ENCODE measurements at places on chromosomes 1 and 21.

GRCh38 chr1:21815724-21816321 lies 3.8 kb downstream of the LDLRAD2 start:
- DNase-seq = no peak

DNA sequence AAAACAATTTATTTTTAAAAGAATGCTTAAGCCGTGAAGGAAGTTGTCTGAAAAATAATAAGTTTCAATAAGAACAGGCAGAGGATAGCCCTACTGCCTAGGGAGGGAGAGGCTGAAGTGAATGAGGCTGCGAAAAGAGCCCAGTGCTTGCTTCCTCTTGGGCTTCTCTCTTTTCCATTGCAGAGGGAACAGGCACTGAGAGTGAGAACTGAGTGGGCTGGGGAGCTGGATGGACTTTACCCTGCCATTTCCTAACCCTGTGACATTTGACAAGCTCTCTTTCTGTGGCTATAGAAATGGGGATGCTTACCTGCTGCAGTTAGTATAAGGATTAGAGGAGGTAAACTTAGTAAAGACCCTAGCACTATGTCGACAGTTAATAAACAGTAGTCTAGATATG lies 30.0 kb downstream of the TENT5C start:
- no peak for DNase-seq

- no peak for DNase-seq
Observed at GRCh38 chr21:18722193-18722592, 318.6 kb upstream of the TMPRSS15 start.

- DNase-seq = no peak
Observed at GRCh38 chr1:46197560-46197963, 672 bp downstream of the POMGNT1 start.

GRCh38 chr1:2555634-2556276 lies 416 bp upstream of the TNFRSF14 start:
- no peak for DNase-seq

GRCh38 chr21:33314111-33314510 lies 10.7 kb upstream of the IFNAR1 start:
- DNase-seq = no peak

- DNase-seq = no peak
Observed at GRCh38 chr1:117638759-117639158, 32.9 kb downstream of the TENT5C start.

DNA sequence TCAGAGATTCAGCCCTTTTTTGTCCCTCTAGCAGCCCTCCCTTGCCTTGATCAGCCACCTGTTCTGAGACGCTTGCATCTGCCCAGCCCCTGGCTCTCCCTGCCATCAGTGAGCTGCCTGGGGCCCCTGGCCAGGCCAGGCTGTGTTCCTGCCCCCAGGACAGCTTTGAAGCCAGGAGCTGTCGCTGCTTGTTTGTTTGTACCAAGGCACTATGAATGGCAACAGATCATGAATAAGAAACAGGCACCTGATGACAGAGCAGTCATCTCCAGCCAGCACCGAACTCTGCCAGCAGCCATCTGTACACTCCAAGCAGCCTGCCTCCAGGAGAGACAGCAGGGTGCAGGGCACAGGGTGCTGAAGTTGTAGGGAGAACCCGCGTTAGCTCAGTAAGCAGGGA lies 8.1 kb upstream of the VWA5B1 start:
- DNase-seq = no peak

DNA sequence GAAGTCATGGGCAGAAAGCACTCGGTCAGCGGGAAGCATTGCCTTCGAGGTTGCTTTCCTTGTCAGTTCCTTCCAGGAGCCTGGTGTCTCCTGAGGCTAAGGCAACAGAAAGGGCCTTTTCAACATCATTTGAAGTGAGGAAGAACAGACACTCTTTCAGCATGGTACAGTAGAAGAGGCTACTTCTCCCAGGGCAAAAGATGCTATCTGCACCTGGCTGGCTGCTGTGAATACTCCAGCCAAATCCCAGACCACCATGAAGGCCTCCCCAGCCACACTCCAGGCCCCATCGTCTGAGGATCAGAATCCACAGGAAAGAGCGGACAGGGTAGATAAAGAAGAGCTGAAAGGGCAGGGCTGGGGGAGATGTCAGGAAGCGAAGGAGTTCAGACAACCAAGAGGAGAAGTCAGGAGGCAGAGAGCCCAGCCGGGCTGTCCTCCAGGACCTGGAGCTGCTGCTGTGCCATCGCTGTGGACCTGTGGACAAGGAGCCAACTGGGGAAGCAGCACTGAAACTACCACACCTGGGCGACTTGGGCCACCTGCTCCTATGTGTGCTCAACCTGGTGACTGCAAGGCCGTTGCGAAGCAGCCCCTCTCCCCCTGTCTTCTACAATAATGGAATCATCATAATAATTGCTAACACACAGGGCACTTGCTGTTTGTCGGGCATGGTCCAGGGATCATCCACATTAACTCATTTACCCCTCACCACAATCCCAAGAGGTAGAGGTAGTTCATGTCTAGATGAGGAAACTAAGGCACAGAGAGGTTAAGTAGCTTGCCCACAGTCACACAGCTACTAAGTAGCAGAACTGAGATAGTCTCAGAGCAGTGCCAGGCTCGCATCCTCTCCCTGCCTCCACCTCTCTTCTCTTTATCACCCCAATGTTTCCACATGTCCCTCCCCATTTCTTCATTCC lies 88.0 kb upstream of the ZBTB40 start:
- DNase-seq = no peak

GRCh38 chr1:180150982-180151381 lies 3.7 kb upstream of the QSOX1 start:
- DNase-seq = no peak

GRCh38 chr21:42067531-42068255 lies 3.4 kb upstream of the UMODL1 start:
- no peak for DNase-seq

- no peak for DNase-seq
Observed at GRCh38 chr1:87167848-87168525, 160.7 kb upstream of the LMO4 start.

DNA sequence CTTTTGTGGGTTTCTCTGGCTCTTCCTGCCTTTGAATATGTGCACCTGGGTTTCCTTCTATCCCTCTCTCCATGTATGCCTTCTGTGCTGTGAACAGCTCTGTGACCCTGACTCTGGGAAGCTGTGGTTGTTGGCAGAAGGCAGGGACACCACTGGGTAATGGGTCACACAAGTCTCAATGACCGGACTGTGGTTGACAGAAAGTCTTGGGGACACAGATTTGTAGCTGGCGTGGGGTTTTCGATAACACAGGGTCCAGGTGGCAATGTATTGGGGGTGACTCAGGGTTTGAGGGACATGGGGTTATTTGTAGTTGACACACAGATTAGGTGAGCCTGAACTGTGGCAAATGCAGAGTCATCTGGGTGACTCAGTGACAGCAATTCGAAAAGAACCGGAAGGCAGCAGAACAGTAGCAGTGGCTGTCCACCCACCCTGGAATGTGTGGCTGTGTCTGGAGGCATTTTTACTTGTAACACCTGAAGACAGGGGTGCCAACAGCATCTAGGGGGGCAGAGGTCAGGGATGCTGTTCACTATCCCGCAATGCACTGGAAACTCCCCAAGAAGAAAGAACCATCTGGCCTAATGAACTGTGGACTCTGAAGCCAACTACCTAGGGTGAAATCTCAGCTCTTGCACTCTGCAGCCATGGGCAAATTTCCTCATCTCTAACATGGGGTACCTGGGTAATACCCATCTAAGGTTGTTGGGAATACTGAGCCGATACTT lies 13.0 kb upstream of the SLC6A9 start:
- DNase-seq = no peak

- DNase-seq = no peak
Observed at GRCh38 chr1:203448521-203449061, 27.0 kb upstream of the PRELP start.

DNA sequence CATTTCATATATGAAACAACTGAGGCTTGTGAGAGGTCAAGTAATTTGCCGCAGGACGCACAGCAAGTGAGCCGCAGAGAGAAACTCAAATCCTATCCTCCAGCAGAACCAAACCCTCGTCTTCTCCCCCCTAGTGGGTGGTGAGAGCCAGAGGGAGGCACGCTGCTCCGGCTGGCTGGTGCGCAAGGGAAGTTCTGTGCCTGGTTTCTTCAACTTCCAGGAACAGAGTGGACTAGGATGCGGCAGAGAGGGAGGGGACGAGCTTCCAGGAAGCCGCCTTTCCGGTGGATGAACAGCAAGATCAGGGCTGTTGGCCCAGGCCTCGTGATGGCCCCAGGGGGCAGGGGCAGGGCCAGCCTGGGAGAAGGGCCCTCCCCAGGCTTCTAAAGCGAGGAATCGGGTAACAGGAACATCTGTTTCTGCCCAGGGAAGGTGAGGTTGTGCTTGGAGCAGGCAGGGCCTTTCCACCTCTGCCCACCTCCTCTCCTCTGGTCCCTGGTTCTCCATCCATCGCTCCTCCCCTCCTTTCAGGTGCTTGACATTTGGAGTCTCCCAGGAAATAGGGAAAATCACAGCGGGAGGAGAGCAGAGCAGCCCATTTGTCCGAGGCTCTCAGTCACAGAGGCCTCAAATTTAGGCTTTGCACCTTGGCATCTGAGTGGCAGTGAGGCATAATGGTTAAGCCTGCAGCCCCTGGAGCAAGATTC lies 16.8 kb upstream of the PDIK1L start:
- DNase-seq = no peak
